ENCODE measurements at places on chromosomes 7 and 10.
A peak's percentile ranks its signal among the peaks of the same experiment; 100 is the strongest.

- no peak for DNase-seq
Observed at GRCh38 chr10:49739426-49739825, 22.7 kb downstream of the OGDHL start.

DNA sequence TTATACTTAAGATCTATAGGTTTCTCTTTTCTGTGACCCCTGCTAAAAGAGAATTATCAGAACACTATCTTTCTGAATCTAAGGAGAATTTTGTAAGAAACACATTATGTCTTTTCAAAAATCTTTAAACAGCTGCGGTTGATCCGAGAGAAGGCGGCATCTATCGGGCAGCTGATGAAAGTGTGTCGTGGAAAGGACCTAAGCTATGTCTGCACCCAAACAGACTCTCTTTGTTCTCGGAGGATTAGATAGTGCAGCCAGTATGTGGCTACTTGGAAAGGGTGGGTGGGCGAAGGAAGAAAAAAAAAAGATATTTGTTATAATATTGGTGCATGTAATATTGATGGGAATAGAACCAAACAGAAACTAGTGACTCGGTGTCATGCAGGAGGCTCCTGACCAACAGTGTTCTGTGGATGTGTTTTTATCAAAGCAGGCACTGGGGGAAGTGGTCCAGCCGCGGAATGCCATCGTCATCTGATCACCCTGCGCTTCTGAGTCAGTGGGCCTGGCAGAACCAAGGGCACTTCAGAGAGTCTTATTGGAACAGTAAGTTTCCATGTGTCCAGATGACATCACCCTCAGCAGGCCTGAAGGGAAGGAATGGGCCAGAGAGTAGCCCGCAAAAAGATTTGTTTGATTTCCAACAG is 509.7 kb upstream of the AKR1E2 start:
- DNase-seq: peak; percentile 9

DNA sequence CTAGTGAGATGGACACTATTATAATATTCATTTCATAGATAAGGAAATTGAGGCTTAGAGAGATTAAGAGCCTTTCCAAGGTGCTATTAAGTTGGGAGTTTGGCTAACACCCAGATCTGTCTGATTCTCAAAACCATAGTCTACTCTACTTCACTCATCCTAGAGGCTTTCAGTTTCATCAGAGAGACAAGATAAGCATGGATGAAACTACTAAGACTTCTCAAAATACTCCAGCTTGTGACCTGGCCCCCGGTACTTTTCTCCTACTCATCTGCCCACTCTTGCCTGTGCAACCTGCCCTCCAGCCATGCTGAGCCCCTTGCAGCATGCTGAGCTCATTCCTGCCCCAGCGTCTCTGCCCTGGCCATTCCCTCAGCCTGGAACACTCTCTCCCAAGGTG is 12.2 kb upstream of the SLC35B4 start:
- DNase-seq: no peak

DNA sequence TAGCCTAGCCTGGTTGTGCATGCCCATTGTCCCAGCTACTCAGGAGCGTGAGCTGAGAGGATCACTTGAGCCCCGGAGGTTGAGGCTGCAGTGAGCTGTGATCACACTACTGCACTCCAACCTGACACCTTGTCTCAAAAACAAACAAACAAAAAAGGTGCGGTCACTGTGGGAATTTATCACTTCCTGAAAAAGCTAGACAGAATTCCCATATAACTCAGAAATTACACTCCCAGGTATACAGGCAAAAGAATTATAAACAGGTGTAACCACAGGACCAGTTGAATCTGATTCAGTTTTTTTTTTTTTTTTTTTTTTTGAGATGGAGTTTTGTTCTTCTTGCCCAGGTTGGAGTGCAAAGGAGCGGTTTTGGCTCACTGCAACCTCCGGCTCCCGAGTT is 3.2 kb upstream of the OGDH start:
- DNase-seq: no peak

GRCh38 chr10:50554376-50554994 is 69.3 kb downstream of the SGMS1 start:
- no peak for DNase-seq

DNA sequence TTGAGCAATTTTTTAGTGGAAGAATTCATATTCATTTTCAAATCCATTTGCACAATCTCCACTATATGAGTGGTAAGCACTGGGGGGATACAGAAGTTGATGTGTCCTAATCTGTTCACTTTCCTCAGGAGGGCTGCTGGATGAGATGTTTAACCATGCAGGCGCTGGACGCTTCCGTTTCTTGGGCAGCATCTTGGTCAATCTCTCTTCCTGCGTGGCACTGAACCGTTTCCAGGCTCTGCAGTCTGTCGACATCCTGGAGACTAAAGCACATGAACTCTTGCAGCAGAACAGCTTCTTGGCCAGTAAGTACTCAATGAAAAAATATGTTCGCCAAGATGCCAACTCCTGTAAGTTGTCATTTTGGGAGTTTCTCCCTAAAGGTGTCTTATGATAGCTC is 179.3 kb downstream of the ABCA13 start:
- no peak for DNase-seq

DNA sequence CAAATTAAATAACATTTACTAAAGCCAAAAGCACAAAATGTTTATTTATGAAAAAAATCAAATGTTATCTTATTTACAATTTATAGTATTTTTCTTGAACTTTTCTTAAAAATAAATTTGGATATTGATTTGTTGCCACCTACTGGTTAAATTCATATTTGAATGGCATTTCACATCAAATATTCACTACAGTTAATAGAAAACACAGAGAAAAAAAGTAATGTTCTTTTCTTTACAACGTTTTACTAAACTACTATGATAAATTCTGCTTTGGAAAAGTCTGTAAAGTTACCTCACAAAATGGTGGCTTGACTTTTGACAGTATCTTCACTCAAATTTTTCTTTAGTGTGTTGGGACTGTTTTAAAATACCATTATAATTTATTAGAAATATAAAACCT is 52.7 kb downstream of the SRPK2 start:
- DNase-seq: no peak

- DNase-seq: no peak
Observed at GRCh38 chr7:112421666-112422486, 28.4 kb upstream of the IFRD1 start.

DNA sequence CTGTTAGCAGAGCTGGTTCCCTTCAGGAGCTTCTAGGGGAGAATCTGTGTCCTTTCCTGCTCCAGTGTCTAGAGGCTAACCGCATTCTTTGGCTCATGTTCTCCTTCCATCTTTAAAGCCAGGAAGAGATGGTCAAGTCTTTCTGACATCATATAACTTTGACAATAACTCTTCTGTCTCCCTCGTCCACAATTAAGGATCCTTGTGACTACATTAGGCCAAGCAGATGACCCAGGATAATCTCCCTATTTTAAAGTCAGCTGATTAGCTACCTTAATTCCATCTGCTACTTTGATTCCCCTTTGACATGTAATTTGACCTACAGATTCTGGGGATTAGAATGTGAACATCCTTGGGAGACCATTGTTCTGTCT is 28.1 kb upstream of the SLC26A4 start:
- DNase-seq: no peak

DNA sequence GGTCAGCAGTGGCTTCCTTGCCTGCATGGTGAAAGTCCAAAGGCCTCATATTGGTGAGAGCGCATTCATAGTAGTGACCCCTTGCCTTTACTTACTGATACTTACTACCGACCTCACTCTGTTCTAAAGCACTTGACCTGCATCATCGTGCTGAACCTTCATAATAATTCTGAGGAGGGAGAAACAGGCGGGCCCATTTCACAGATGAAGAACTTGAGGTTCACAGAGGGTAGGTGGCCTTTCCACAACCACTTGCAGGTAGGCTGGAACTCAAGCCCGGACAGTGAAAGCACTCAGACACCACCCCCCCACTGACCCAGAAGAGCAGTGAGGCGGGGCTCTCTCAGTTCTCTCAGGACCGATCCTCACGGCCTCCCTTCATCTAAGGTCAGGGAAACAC is 149.4 kb upstream of the CHST15 start:
- DNase-seq: no peak

- no peak for DNase-seq
Observed at GRCh38 chr7:154869436-154869835, 133.5 kb downstream of the PAXIP1 start.

DNA sequence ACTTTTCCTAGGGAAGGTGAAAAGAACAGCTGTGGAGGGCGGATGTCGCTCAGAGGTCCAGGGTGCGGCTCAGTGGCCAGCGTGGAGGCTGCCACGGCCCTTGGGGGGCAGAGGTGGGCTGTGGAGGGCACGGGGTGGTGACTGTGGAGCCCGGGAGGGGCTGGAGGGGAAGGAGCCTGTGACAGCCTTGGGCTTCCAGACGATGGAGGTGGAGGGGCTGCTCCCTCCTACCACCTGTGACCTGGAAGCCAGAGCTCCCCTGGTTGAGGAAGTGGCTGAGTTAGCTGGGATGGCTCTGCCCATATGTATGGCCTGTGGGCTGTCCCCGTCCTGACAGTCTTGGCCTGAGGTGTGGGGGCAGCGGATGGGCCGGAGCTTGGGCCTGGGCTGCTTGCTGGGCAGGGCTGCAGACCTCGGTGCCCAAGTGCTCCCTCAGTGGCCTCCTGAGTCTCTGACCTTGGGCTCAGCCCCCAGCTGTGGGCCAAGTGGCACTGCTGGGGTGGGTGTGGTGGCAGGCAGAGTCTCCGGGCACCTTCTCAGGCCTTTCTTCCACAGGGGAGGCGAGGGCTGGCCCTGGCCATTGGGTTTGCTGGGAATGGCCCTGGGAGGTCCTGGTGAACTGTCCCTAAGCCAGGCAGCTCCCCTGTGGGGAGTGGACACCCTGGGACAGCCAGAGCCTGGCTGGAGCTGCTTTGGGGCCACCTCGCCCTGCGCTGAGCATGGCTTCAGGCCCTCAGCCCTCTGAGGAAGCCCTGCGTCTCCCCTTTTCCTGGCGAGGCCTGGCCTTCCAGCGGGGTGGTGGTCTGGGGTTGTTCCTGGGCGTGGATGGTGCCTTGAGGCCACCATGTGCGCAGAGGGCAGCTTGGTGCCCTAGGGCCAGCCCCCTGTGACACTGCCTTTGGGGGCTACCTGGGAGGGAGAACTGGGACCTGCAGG is 3.9 kb downstream of the BRI3 start:
- DNase-seq: no peak

- no peak for DNase-seq
Observed at GRCh38 chr10:107914450-107915214, 750.1 kb upstream of the SORCS1 start.

GRCh38 chr10:31723106-31723750 is 205.4 kb downstream of the ARHGAP12 start:
- peak; percentile 21 for DNase-seq

DNA sequence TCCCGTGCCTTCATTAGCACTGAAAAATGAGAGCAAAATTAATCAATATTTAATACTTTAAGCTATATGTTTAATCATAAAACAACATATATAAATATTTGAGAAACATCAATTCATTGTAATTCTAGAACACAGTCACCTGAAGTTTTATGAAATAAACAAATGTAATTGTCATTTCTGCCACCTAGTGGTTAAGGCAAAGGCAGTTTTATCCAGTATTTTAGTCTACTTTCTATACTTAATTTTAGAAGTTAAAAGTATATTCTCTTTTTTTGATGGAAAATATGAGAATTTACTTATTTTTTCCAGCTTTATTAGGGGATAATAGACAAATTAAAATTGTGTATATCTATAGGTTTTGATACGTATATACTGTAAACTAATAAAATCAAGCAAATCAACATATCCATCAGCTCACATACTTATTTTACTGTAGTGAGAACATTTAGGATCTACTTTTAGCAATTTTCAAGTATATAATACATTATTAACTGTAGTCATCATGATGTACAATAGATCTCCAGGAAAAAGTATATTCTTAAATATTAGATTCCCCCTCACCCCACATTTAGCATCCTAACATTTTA is 16.9 kb downstream of the PCGF6 start:
- DNase-seq: peak; percentile 31

DNA sequence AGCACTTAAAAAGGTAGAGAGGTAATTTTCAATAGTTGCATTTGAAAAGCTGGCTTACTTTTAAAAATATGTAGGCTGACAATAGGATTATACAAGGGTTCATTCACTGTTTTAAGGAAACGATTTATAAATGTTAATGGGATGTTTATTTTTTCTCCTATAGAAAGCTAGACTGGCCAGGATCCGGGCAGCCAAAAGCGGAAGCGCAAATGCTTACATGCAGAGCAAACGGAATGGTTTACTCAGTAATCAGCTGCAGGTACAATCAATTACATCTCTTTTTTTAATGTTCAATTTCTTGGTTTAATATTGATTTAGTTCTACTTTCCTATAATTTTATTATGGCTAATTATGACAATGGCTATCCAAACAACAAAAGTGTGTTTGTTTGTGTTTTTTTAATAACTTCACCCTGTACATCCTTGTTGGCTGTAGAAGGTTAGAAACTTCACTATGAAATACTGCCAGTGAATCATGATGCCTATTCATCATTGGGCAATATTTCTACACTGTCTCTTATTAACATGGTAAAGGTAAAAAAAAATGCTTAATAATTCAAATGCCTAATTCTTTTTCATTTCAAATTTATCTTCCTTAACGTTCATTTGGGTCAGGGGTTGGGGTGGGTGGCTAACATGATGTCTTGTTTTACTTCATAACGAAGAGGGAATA is 116.4 kb downstream of the TSPAN12 start:
- DNase-seq: peak; percentile 23

DNA sequence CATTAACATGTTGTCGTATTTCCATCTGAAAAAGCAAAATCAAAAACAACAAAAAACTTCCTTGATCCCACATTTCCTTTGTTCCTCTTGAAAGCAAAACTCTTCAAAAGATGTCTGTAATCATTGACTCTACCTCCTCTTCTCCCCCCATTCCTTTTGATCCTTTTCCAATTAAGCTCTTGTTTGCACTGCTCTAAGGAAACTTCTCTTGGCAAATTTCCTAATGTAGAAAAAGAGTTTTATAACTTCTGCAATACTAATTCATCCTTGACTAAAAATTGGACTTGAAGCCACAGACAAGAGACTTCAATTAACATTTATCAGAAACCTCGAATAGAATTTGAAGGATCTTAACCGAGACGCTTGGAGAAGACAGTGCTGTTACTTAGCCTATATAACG is 317.1 kb upstream of the SEMA3C start:
- DNase-seq: no peak

GRCh38 chr10:51602326-51602725 is 97.1 kb downstream of the CSTF2T start:
- no peak for DNase-seq

DNA sequence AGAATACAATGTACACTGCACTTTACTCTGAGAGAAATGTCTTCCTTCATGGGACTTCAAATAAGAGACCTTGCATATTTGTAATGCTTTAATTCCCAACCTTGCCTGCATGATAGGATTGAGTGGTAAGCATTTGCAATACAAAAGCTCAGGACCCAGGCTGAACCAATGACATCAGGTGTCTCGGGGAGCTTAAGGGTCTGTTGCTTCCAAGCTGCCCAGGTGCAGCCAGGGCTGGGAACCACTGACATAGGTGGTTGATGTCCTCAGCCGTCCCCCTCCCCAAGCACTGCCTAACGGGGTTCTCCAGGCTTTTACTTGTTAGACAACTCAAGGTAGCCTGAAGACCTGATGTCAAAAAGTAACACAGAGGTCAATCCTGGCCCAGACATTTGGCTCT is 29.1 kb downstream of the FIGNL1 start:
- DNase-seq: no peak

Measured in amniotic epithelial cell (primary cell).